ENCODE measurements at places on chromosomes 16 and 17.

DNA sequence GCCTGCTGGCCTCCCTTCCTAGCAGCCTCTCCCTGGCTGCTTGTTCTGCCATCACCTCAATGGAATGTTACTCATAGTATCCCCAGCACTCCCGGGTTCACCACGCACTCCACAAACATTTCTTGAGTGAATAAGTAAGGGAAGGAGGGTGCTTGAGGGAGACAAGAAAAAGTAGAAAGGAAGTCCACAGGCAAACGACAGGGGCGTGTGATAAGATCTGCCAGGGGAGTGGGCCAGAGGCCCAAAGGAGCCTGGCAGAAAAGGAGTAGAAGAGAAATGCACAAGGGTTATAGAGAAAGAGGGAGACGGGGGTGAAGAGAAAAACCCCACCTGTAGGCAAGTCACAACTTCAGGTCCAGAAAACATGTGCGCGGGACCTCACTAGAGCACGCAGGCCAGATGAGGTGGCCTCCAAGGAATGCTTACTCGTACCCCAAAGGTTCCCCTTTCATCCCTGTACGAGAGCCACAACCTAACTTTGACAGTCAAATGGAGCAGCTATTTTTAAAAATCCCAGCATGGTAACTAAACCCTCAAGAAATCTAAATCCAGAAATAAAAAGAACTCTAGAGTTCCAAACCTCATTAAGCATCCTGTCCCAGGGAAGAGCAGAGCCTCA is 6.6 kb downstream of the ZDHHC7 start:
- no peak for DNase-seq

- no peak for DNase-seq
Measured at GRCh38 chr16:89009343-89010209, 32.6 kb upstream of the CBFA2T3 start.

GRCh38 chr17:64783556-64784352 is 121.6 kb upstream of the SMURF2 start:
- no peak for DNase-seq

GRCh38 chr17:64418506-64419339 is 28.1 kb upstream of the PECAM1 start:
- DNase-seq = peak; percentile 81

DNA sequence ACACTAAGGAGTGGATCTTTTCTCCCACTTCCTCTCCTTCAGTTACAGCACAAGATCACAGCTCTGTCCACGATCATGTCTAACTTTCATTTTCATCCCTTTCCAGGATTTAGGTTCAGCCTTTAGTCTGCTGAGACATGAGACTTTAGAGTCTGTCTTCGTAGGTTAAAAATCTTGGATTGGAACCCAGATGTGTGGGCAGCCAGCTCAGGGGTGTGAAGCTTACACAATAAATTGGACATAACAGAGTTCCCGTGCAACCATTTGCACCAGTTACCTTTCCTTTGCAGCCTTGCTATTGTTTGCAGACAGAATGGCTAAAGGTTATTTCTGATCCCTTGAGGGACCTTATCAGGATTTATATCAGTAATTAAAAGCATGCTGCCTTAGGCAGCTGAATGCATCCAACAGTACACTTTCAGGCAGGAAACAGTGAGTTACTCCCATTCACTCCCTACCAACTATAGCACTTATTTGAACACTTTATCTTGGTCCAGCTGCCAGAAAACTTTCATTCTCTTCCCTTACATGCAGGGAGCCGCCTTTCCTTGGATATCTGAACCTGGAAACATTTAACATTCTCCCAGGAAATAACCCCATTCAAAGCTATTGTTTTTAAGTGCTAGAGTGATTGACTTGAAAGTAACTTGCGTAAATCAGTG is 87.3 kb downstream of the TMEM100 start:
- DNase-seq = no peak
